Ascending aorta (tissue), 2 donors: ENCODE measurements at places on chromosomes 13 and 19. TPM values are rescaled to one million over a fixed set of nuclear protein-coding genes. Genes with fewer than 3 reads are reported as not detected.

DNA sequence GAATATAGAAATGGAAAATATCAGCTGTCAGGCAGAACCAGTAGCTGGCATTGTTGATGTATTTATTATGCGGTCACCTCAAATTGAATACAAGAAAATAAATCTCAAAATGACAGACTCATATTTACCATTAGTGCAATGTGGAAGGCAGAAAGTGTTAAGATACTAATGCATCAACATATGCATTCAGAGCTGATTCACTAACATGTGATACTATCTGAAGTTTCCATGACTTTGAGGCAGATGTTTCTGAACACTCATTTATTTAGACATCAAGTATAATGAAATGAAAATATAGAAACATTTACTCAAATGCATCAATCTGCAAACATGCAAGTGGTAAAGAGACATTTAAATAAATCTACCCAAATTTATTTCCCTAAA, 474.2 kb upstream of the SLC10A2 start:
- no peak overlapping the region for H3K27ac ChIP-seq
- H3K4me3 ChIP-seq = no peak overlapping the region
- no peaks in the 10 kb centered on the region for H3K36me3 ChIP-seq
- no peaks in the 10 kb centered on the region for H3K27me3 ChIP-seq
- no peaks in the 10 kb centered on the region for H3K4me1 ChIP-seq
- no peak for DNase-seq

GRCh38 chr19:32287811-32288227, 57.6 kb upstream of the ZNF507 start:
- H3K27me3 ChIP-seq = no peaks in the 10 kb centered on the region
- peak; percentile 75 for DNase-seq
- no peak overlapping the region for H3K27ac ChIP-seq
- H3K4me1 ChIP-seq = no peaks in the 10 kb centered on the region

- H3K36me3 ChIP-seq = peaks cover 12% of the 10 kb centered on the region
- no peak for DNase-seq
- H3K4me3 ChIP-seq = no peak overlapping the region
- H3K27ac ChIP-seq = no peak overlapping the region
Measured at GRCh38 chr13:72804301-72804700, 22.4 kb downstream of the PIBF1 start.

- no peaks in the 10 kb centered on the region for H3K4me1 ChIP-seq
- H3K4me3 ChIP-seq = no peak overlapping the region
- no peak overlapping the region for H3K27ac ChIP-seq
- no peak for DNase-seq
Measured at GRCh38 chr19:33953023-33953422, 156.4 kb downstream of the KCTD15 start.

GRCh38 chr19:37466277-37466797, 907 bp downstream of the ZNF569 start:
- H3K4me3 ChIP-seq = peak overlapping the region; percentile 65
- peaks cover 39% of the 10 kb centered on the region for H3K36me3 ChIP-seq
- no peak for DNase-seq
- peaks cover 6% of the 10 kb centered on the region for H3K4me1 ChIP-seq

NCR1 gene
- not detected for total RNA-seq
